ENCODE measurements at places on chromosomes 7 and 10.

- no peak for DNase-seq
These were observed 35.9 kb upstream of the ITPRID1 start for GRCh38 chr7:31478018-31478417.

DNA sequence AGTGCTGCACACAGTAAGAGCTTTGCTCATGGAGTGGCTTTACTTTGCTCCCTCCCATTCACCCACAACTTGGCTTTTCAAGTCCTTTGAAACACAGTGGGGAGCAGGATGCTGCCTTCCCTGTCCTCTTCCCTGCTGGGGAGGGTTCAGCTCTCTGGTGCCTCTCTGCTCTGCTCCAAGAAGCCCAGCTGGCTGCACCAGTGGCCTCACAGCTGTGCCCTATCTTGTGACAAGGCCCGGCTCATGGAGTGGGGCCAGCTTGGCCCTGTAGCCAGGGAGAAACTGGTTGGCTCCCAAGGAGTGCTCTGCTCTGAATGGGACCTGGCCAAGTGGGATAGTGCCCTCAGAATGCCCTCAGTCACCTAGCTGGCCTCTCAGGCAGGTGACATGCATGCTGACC lies 212.3 kb upstream of the ZMIZ1 start:
- no peak for DNase-seq

GRCh38 chr10:15627617-15628196 lies 92.0 kb downstream of the ITGA8 start:
- no peak for DNase-seq

GRCh38 chr7:96144260-96144526 lies 177.7 kb downstream of the SLC25A13 start:
- no peak for DNase-seq

DNA sequence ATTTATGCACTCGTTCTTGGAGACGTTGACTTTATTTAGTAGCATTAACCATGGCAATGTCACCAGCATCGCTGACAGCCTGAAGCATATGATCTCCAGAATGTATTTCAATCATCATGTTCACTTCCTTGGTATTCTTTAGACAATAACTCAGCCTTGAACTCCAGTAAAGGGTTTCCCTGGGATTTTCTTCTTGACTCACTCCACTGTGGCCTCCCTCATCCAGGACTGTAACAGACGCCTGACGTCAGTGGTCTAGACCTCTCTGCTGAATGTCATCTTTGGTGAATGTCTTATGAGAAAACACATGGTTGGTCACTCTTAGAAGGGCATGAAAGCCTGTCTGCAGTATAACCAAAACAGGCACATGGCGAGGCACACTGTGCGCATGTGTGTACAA lies 64.4 kb downstream of the EGFR start:
- no peak for DNase-seq
